ENCODE measurements at places on chromosomes 4 and X.

DNA sequence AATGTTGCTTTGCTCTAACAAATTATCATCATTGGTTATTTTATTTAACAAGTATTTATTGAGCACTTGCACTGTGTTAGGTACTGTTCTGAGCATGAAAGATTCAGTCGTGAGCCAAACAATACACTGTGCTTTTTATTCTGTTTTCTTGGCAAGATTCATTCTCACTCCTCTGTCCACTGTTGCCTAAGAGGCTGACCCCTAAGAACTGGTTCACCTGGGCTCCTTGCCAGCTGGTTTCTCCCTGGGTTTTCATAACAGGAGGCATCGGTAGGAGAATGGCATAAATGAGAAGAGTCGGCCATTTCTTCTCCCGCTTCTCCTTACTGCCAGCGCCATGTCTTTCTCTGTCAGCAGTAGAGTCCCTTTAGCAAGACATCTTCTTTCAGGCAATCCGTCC, 243.7 kb upstream of the DIAPH2 start:
- DNase-seq, result no peak

- DNase-seq, result no peak
Measured at GRCh38 chrX:96704629-96705028, 20.0 kb downstream of the DIAPH2 start.

GRCh38 chr4:86974551-86974994, 39.8 kb downstream of the AFF1 start:
- DNase-seq, result no peak

- DNase-seq, result no peak
Measured at GRCh38 chr4:148052448-148052847, 320.6 kb downstream of the ARHGAP10 start.

GRCh38 chr4:159383562-159383931, 280.7 kb downstream of the RAPGEF2 start:
- no peak for DNase-seq

DNA sequence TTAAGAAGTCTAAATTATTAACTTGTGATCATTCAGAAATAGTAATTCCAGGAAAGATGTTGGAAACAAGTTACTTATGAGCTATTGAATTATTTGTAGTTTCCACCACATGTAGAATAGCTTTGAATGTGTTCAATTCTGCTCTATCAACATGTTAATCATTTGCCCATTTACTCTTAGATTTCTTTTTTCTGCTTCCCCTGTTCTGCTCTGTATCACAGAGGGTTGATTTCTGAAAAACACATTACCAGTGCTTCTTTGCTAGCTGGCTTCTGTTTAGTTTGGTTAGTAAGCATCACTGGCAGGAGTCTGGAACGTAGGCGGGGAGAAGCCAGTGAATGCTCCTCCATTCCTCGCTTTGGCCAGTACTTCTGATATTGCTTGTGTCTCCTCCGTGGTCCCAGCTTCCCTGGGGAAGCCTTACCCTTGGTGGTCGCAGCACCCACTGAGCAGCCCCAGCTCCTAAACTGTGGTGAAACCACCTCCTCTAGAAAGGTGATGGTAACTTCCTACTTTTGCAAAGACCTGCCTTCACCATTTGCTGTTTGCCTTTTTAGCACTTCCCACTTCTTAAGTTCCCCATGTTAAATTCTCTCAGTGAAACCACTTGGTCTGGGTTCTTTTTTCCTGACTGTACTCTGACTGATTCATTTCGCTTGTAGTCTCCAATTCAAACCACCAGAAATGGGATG, 40.3 kb upstream of the GALNT7 start:
- DNase-seq, result no peak

DNA sequence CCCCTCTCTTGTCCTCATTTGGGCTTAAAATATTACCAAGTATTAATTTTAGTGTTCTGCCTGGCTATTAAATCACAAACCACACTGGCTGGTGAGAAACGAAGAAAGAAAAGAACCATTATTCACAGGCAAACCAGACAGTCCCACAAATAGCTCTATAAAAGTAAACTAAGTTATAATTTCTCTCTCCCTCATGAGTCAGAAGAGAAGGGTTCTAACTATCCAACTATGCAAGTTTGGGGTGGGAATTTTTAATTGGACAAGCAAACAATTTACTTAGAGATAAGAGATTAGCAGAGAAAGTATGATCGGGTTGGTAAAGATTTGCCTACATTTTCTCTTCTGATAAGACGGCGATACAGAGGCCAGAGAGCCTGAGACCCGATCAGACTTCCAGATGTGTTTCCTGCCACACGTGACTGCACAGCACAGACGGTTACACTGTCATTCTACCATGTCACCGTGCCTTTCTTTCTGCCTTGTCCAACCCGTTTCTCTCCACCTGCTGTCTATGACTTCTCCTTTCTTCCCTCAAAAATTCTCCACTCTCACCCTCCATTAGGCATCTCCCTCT, 52.3 kb downstream of the MEPE start:
- no peak for DNase-seq
